Naive thymus-derived CD8-positive, alpha-beta T cell (primary cell): ENCODE measurements at places on chromosomes 6 and 20. TPM values are rescaled to one million over a fixed set of nuclear protein-coding genes. Genes with fewer than 3 reads are reported as not detected.
A peak's percentile ranks its signal among the peaks of the same experiment; 100 is the strongest.

DNA sequence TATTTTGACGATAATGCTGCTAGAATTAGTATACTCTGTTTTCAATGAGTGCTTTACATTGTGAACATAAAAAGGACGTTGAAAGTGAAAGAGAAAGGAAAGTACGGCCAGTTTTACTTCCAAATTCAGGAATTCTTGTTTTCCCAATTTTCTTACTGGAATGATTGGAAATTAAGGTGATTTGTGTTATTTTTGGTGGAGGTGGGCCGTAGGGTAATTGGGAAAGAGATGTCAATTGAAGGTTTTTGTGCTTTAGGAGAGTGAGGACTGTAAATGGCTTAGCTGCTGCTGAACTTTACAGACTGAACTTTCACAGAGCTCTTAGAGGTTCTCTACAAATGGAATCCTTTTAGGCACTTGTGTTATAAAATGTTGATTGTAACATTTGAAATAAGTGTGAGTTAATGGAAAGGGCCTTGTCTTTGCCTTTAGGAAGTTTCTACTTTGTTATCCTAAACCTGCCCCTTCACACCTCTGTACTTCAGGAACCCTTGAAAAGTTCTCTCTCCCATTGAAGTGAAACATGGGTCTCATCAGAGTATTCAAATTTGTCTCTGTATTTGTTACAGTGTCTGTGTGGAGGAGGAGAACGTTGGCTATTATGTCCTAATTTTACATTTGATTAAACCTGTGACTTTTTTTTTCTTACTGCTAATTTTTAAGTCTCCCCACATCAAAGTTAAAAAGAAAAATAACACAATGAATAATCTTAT lies 256.4 kb downstream of the ARID1B start:
- peaks cover 36% of the 10 kb centered on the region for H3K4me1 ChIP-seq
- no peaks in the 10 kb centered on the region for H3K27me3 ChIP-seq
- peak overlapping the region; percentile 95 for H3K4me3 ChIP-seq

- no peaks in the 10 kb centered on the region for H3K27me3 ChIP-seq
- H3K36me3 ChIP-seq = peaks cover 7% of the 10 kb centered on the region
- no peak overlapping the region for H3K4me3 ChIP-seq
Measured at GRCh38 chr6:107079429-107079828, 35.9 kb downstream of the BEND3 start.

DNA sequence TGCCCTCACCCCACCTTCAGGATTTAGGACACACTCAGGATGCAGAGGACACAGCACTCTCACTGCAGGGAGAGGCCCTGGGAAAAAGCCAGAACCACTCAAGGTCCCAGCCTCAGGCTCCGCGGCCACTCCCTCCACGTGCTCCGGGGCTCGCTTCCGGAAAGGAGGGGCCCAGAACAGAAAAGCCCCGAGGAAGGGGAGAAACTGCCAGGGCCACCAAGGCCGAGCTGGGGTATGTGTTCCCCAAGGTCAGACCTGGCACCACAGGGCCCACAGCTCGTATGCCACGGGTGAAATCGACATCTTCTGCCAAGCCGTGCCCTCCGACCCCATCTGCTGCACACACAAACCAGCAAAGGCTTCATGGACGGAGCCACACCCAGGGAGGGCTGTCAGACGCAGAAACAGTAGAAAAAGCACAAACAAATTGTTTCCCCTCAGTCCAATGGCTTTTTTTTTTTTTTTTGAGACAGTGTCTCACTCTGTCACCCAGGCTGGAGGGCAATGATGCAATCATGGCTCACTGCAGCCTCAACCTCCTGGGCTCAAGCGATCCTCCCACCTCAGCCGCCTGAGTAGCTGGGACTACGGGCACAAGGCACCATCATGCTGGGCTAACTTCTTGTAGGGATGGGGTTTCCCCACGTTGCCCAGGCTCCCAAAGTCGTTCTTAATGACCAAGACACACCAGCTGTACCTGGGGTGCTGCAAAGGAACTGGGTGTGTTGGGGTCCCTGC lies 33.4 kb downstream of the SLC2A4RG start:
- no peaks in the 10 kb centered on the region for H3K36me3 ChIP-seq
- H3K27me3 ChIP-seq = no peaks in the 10 kb centered on the region
- no peak overlapping the region for H3K27ac ChIP-seq
- H3K4me3 ChIP-seq = no peak overlapping the region
- no peak for DNase-seq
- H3K4me1 ChIP-seq = no peaks in the 10 kb centered on the region

GRCh38 chr6:61886608-61887259 lies 399.3 kb downstream of the KHDRBS2 start:
- no peak for DNase-seq
- H3K27ac ChIP-seq = no peak overlapping the region
- H3K4me1 ChIP-seq = no peaks in the 10 kb centered on the region
- H3K36me3 ChIP-seq = no peaks in the 10 kb centered on the region
- H3K27me3 ChIP-seq = no peaks in the 10 kb centered on the region

DNA sequence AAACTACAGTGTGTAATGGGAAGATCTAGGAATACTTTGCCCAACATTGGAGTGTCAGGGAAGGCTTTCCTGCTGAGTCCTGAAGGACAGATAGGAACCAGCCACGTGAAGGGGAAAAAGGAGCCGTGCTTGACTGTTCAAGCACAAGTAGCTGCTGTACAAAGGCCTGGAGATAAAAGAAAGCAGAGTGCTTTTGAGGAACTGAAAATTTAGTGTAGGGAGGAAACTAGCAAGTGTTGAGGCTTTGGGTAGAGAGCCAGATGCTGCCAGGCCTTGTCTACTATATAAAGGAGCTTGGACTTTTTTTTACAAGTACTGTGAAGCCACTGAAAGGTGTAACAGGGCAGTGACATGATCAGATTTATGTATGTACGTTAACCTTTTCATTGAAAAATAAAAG lies 39.0 kb downstream of the DSE start:
- no peak overlapping the region for H3K4me3 ChIP-seq
- no peak for DNase-seq
- H3K27me3 ChIP-seq = no peaks in the 10 kb centered on the region
- peaks cover 4% of the 10 kb centered on the region for H3K36me3 ChIP-seq
- H3K27ac ChIP-seq = no peak overlapping the region
- H3K4me1 ChIP-seq = no peaks in the 10 kb centered on the region

EGFL8 gene
- 30.1 TPM for total RNA-seq

GRCh38 chr20:45095805-45096238 lies 5.1 kb downstream of the KCNS1 start:
- peaks cover 20% of the 10 kb centered on the region for H3K4me1 ChIP-seq
- no peak overlapping the region for H3K27ac ChIP-seq
- peaks cover 25% of the 10 kb centered on the region for H3K27me3 ChIP-seq
- peak; percentile 56 for DNase-seq
- no peaks in the 10 kb centered on the region for H3K36me3 ChIP-seq

- H3K4me3 ChIP-seq = no peak overlapping the region
- H3K36me3 ChIP-seq = no peaks in the 10 kb centered on the region
- peaks cover 8% of the 10 kb centered on the region for H3K27me3 ChIP-seq
- no peak for DNase-seq
Measured at GRCh38 chr6:159378411-159379328, 209.5 kb downstream of the FNDC1 start.

MEP1A gene
- total RNA-seq = not detected

DNA sequence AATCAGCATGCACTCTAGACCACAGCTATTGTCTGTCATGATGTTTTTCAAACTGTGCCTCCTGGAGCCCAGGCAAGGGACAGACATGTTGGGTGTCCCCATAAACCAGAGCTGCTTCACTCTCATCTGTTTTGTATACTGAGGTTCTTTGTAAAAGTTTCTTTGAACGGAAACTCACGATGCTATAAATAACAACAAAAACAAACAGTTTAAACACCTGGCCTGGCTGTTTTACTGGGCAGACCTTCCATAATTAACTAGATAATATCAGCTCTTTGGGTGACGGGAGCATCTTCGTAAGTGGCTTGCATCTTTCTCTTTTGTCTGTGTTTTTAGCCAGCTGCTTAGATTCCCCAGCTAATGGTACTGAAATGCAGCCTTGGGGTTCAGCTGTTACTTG lies 190.3 kb downstream of the ZDHHC14 start:
- no peaks in the 10 kb centered on the region for H3K36me3 ChIP-seq
- H3K4me3 ChIP-seq = no peak overlapping the region
- peaks cover 22% of the 10 kb centered on the region for H3K4me1 ChIP-seq
- H3K27ac ChIP-seq = no peak overlapping the region
- no peaks in the 10 kb centered on the region for H3K27me3 ChIP-seq
- DNase-seq = no peak

GRCh38 chr6:44668391-44668930 lies 281.0 kb downstream of the CDC5L start:
- H3K27ac ChIP-seq = no peak overlapping the region
- no peak for DNase-seq
- H3K27me3 ChIP-seq = no peaks in the 10 kb centered on the region
- no peak overlapping the region for H3K4me3 ChIP-seq
- H3K4me1 ChIP-seq = peaks cover 3% of the 10 kb centered on the region
- no peaks in the 10 kb centered on the region for H3K36me3 ChIP-seq

GRCh38 chr6:95094751-95095663 lies 482.3 kb upstream of the MANEA start:
- no peaks in the 10 kb centered on the region for H3K4me1 ChIP-seq
- no peak overlapping the region for H3K4me3 ChIP-seq
- no peak for DNase-seq
- H3K27ac ChIP-seq = no peak overlapping the region
- no peaks in the 10 kb centered on the region for H3K36me3 ChIP-seq

RIPOR3 gene
- total RNA-seq = not detected

DNA sequence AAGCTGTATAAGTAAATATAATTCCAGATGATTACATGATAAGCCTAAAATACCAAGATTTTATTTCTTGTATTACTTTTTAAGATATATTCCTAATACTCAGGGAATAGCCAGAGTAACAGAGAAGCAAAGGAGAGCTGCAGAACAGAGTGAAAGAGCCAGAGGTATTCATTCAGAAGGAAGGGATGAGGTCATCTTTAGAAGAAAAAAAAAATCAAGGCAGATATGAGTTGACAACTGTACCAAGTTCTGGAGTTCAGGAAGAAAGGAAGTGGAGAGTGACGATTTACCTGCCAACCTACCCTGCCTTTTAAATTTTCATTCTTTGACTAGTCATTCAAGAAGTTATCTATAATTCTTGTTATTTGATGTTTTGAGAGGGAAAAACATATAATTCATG lies 28.8 kb upstream of the NHSL1 start:
- H3K4me3 ChIP-seq = no peak overlapping the region
- peaks cover 7% of the 10 kb centered on the region for H3K27me3 ChIP-seq
- no peak overlapping the region for H3K27ac ChIP-seq
- no peaks in the 10 kb centered on the region for H3K36me3 ChIP-seq
- DNase-seq = no peak

ENTPD6 gene
- total RNA-seq = 110 TPM

ZC2HC1B gene
- total RNA-seq = not detected

- H3K4me1 ChIP-seq = no peaks in the 10 kb centered on the region
- no peaks in the 10 kb centered on the region for H3K36me3 ChIP-seq
- no peak overlapping the region for H3K4me3 ChIP-seq
Measured at GRCh38 chr6:105433723-105434122, 30.8 kb upstream of the PREP start.

TFAP2D gene
- total RNA-seq = not detected

- no peak for DNase-seq
- peak overlapping the region; percentile 48 for H3K27ac ChIP-seq
Measured at GRCh38 chr20:24953209-24953575, 4.1 kb downstream of the CST7 start.

HLA-G gene
- total RNA-seq = 0.75 TPM

FOXP4 gene
- 3.9 TPM for total RNA-seq

- no peaks in the 10 kb centered on the region for H3K27me3 ChIP-seq
- H3K4me1 ChIP-seq = peaks cover 34% of the 10 kb centered on the region
- peak overlapping the region; percentile 75 for H3K4me3 ChIP-seq
- H3K27ac ChIP-seq = no peak overlapping the region
Measured at GRCh38 chr20:63652192-63652980, 838 bp downstream of the STMN3 start.

DNA sequence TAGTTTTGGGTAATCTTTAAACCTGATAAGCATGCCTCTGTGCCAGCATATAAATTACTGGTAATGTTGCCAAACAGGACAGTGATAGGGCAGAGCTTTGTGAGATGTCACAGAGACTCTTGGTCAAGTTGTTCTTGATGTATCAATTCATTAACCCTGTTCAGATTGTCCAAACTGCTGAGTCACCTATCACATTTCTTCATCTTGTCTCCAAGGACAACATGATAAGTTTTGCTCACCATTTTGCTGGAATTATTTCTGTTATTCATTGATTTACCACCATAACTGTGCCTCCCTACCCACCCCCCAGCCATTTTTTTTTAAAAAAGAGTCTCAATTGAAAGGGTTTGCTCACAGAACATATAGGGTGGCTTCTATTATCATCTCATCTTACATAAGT lies 19.5 kb upstream of the GMNN start:
- DNase-seq = no peak
- peaks cover 5% of the 10 kb centered on the region for H3K36me3 ChIP-seq
- no peak overlapping the region for H3K27ac ChIP-seq
- peaks cover 9% of the 10 kb centered on the region for H3K27me3 ChIP-seq

GRCh38 chr6:33894438-33894837 lies 90.6 kb upstream of the MLN start:
- DNase-seq = no peak
- H3K27ac ChIP-seq = no peak overlapping the region
- no peaks in the 10 kb centered on the region for H3K27me3 ChIP-seq
- no peaks in the 10 kb centered on the region for H3K36me3 ChIP-seq

DNA sequence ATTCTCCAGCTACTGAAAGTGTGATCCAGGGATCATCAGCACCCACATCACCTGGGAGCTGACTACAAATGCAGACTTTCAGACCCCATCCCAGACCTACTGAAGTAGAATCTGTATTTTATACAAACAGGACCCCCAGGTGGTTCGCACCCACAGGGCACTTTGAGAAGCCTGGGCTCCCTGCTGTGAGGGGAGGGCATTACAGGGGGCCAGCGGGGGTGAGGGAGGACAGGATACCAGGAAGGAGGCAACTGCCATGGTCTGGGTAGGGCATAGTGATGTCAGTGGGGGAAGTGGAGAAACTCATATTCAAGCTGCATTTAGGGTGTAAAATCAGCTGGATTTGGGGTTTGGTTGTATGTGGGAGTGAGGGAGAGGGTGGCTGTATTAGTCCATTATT lies 2.0 kb upstream of the ADA start:
- H3K27me3 ChIP-seq = no peaks in the 10 kb centered on the region
- no peak for DNase-seq
- H3K27ac ChIP-seq = peak overlapping the region; percentile 81
- peaks cover 36% of the 10 kb centered on the region for H3K4me1 ChIP-seq
- peaks cover 9% of the 10 kb centered on the region for H3K36me3 ChIP-seq

- H3K4me3 ChIP-seq = no peak overlapping the region
- H3K27me3 ChIP-seq = no peaks in the 10 kb centered on the region
- no peak overlapping the region for H3K27ac ChIP-seq
- H3K36me3 ChIP-seq = peaks cover 71% of the 10 kb centered on the region
- DNase-seq = no peak
- H3K4me1 ChIP-seq = peaks cover 27% of the 10 kb centered on the region
Measured at GRCh38 chr20:62942456-62942855, 4.5 kb downstream of the GID8 start.
